Fibroblast of skin of scalp (primary cell): ENCODE measurements at places on chromosomes 13 and 19.
A peak's percentile ranks its signal among the peaks of the same experiment; 100 is the strongest.

DNA sequence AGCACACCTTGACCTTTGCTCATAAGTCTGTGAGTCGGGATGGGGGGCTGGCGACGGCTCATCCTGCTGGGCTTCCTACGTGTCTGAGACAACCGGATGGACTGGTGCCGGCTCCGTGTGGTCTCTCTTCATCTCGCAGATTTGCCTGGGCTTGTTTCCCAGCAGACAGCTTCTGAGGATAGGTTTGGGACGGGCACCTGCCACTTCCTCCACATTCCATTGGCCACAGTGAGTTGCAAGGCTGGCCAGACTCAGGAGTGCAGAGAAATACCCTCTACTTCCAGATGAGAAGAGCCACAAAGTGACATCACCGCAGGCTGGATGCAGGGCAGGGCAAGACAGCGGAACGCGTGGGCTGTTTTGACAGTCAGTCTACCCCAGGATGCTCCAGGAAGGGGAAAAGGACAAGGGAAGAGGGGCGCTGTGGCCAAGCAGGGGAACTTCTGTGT lies 48.1 kb downstream of the IRS2 start:
- no peak for DNase-seq

DNA sequence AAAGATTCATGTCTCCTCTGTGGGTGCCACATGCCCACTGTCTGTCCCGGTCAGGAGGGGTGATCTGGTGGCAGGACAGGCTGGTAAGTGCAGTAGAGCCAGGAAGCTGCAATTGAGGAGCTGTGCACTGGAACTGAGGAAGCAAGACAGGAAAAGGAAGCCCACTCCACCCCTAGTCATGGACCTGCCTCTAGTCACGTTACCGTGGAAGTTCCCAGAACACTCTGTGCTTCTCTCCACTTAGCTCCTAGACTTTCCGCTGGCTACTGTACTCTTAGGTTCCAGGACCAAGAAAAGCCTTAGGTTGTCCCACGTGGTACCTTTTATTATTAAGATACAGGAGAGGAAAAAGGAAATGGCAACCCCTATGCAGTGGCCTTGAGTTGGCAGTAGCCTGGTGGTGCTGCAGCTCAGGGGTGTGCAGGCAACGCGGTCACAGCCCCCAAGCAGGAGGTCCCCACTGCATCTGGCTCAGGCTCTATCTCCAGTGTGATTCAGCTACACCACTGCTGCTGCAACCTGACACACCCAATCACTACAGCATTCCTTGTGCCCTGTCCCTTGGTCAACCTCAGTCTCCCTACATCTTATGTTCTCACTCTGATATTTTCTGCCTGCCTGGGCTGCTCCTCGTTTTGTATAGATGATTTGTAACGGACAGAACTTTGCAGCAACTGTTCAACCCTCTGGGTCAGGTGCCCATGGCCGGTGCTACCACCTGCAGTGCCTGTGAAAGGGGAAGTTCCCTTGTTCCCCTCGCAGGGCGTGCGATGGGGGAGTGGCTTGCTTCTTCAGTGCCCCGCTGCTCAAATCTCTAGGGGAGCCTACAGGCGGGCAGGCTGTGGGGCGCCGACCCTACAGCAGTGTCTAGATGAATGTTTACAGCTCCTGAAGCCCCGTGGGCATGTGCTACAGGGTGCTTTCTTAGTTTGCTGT lies 24.4 kb upstream of the GPR12 start:
- DNase-seq = no peak

- peak; percentile 29 for DNase-seq
Observed at GRCh38 chr19:48569814-48570213, 17.8 kb downstream of the SULT2B1 start.

DNA sequence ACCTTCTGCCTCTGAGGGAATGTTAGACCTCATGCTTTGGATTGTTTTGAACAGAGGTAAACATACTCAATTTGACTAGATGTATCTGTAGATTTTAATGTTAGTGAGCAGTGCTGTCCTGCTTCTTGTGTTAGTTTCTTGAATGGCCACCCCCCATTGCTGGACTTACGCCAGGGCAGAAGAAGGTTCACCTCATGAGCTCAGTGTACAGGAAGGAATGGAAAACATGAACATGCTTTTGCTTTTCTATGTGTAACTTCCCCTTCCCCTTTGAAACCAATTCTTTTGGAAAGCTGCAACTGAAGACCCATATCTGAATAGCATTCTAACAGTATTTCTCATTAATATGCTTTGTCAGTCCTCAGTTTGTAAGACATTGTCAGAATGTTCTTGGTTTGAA lies 32.3 kb downstream of the WASF3 start:
- DNase-seq = peak; percentile 39
